Pons (tissue), 1 donor: ENCODE measurements at places on chromosomes 4 and X.

DNA sequence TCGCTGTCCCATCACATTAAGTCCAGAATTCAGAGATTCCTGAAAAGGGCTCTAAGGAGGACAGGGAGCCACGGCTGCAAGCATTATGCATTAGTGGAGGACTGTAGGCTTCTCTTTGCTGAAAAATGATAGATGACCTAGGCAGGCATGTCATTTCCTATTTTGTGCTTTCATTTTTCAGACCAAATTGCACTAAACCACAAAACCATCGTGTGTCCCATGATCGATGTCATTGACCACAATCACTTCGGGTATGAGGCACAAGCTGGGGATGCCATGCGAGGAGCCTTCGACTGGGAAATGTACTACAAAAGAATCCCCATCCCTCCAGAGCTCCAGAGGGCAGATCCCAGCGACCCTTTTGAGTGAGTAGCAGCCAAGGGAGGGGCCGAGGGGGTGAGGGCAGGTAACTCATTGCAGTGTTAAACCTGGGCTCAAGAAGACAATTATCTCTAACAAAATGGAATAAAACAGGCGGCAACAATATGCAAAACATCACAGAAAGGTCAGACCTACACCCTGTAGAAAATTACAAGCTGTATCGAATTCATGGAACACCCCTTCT lies 355.2 kb upstream of the GALNT7 start:
- DNase-seq, result no peak

- no peak for DNase-seq
Measured at GRCh38 chr4:71765821-71766383, 18.0 kb downstream of the GC start.

- no peak for DNase-seq
Measured at GRCh38 chr4:16240300-16240699, 14.0 kb upstream of the TAPT1 start.

DNA sequence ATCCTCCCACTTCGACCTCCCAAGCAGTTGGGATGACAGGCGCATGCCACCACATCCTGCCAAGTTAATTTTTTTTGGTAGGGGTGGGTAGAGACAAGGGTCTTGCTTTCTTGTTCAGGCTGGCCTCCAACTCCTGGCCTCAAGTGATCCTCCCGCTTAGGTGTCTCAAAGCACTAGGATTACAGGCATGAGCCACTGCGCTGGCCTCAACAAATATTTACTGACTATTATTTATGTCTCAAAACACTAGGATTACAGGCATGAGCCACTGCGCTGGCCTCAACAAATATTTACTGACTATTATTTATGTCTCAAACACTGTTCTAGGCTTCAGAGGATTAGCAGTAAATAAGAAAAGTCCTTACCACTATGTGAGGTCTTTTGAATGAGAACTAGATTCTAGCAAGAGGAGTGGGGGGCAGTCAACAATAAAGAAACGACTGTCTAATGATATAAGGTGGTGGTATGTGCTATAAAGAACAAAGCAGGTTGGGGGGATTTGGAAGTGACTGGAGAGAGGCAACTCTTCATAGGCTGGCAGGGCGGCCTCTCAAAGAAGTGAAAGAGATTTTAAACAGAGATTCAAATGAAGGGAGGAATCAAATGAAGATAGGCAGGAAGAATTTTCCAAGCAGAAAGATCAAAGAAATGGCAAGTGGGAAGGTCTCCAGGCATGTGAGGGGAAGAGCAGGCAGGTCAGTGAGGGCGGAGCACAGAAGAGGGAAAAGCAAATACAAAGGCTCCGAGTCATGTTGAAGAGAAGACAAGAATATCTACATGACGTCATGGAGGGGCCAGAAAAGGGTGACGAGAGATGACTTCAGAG lies 12.7 kb upstream of the ACSL1 start:
- DNase-seq, result no peak

- no peak for DNase-seq
Measured at GRCh38 chrX:140983730-140984129, 18.7 kb upstream of the SPANXB1 start.

DNA sequence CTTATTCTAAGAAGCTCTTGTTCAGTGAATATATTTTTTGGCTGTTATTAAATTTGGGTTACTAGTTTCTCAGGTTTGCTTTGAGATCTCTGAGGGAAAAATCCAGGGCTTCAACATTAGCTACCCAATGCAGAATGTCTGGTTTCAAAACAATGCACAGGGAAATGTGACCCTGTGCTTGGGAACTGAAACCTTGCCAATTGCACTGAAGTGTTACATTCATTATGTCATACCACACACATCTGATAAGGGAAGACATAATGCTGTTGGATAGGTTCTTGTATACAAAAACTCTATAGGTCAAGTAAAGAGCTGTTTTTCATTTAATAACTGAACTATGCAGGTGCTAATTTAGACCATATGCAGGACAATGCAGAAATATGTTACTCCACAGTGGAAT lies 345.3 kb upstream of the BMP3 start:
- no peak for DNase-seq

GRCh38 chr4:186144946-186145569 lies 40.6 kb downstream of the FAM149A start:
- peak; percentile 25 for DNase-seq

DNA sequence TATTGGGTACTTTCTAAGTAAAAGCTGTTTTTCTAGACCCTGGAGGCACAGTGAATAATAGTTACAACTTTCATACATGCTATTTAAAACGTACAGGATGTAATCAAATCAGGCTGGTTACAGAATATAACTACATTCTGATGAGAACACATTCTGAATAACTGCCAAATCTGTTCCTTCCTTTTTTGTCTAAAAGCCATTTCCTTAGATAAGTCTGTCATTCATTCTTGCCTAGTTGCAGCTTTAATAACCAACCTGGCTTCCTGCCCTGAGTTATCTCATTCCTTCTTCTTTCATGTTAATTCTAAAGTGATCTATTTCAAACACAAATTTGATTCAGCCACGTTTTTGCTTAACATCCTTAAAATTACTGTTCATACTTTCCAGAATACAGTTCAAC lies 189.7 kb upstream of the ITM2A start:
- no peak for DNase-seq

- no peak for DNase-seq
Measured at GRCh38 chr4:46870411-46870810, 38.6 kb downstream of the COX7B2 start.

- DNase-seq, result no peak
Measured at GRCh38 chrX:15334561-15334960, 762 bp downstream of the PIGA start.

GRCh38 chr4:83281307-83281706 lies 3.3 kb downstream of the COQ2 start:
- no peak for DNase-seq

DNA sequence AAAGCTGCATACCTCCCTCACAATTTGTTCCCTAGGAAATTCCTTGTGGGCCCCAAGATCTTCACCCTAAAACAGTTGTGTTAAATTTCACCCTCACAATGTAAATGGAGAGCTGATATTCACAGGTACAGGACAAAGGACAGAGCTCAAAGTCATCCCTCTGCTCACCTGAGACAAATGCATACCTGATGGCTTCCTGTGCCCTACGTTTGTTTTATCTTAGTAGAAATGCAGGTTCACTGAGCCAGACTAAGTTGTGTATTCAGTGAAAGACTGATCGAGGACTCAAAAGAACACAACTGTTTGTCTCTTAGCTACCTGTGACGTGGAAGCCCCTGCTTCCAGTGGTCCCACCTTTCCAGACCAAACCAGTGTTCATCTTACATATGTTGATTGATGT lies 53.6 kb downstream of the TRMT44 start:
- DNase-seq, result no peak

- DNase-seq, result no peak
Measured at GRCh38 chrX:45011131-45011530, 138.1 kb downstream of the KDM6A start.

DNA sequence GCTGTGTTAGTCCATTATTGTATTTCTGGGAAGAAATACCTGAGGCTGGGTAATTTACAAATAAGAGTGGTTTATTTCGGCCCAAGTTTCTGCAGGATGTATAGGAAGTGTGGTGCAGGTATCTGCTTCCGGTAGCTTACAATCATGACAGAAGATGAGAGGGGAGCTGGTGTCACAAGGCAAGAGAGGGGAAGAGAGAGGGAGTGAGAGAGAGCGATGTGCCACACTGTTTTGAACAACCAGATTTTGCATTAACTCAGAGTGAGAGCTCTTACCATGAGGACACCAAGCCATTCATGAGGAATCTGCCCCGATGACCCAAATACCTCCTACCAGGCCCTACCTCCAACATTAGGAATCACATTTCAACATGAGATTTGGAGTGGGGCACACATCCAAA lies 627.6 kb upstream of the FRG1 start:
- no peak for DNase-seq

DNA sequence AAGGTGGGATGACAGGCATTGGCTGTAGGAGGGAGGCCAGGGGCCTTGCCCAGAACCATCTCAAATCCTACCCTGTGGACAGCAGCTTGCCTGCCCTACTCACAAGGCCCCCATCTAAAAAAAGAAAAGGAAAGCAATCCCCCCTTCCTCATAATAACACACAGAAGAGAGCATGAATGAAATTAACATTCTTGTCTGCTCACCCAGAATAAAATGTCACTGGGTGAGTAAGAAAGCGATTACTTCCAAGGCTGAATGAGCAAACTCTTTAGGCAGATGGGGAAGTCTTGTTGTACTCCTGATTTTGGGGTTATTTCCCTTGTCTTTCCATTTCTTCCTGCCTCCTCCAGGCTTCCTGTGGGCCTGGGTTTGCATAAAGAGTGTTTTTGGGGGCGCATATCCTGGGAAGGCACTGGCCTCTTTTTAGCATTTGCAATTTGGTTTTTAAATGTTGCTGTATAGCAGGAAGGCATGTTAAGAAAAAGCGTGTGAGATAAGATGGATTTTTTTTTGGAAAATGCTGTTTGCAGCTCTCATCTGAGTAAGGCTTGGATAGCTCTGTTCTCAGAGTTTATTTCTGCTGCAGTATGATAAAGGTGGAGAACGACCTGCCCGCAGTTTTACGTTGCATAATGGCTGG lies 248.3 kb upstream of the GATB start:
- DNase-seq, result no peak

GRCh38 chr4:142352712-142353111 lies 493.4 kb downstream of the INPP4B start:
- no peak for DNase-seq
